ENCODE measurements at places on chromosomes 13 and 19.

- no peak overlapping the region for H3K4me3 ChIP-seq
- no peak overlapping the region for H3K27ac ChIP-seq
- H3K4me1 ChIP-seq = peaks cover 5% of the 10 kb centered on the region
- no peak for DNase-seq
Observed at GRCh38 chr19:28314756-28315155, 898.2 kb downstream of the UQCRFS1 start.

GRCh38 chr13:50989476-50989875 is 79.9 kb downstream of the RNASEH2B start:
- no peak for DNase-seq
- H3K36me3 ChIP-seq = no peaks in the 10 kb centered on the region
- no peak overlapping the region for H3K27ac ChIP-seq
- no peaks in the 10 kb centered on the region for H3K27me3 ChIP-seq

DNA sequence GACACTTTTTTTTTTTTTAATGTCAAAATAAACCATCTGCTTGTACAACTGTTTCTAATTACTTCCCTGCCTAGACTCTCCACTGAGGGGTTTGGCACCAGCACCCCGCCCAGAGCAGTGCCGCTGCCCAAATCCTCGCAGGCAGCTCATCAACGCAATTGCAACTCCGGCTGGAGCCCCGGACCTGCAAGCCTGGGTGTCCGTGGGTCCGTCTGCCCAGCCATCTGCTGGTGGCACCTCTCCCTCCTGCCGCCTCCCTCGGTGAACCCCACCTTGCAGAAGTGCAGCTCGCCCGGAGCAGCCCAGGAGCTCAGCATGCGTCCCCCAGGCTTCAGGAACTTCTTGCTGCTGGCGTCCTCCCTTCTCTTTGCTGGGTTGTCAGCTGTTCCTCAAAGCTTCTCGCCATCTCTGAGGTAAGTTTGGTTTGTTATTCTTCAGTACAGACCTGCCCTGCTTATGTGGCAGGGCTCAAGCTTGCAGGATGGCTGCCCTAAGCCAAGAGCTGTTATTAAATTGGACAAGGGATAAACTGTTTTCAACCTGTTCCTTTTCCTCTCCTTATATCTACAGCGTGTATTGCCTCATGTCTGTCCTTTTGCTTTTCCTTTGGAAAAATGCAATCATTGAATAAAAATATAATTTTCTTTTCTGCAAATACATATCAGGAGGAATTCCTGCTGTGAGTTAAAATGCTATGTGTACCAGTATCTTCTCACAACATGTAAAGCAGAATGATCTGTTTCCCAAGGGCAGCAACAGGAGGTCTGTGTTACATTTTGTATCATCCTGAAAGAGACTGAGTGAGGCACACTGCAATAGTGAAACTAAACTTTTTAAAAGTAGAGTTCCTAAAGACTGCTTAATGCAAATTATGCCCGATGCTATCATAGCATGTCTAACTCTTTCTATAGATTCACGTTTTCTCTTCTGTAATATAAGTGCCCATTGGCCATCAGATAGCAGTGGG is at the start of gene ITGBL1:
Gene ITGBL1 (plus strand): TSS at position 157 of the 967 bp plus-strand sequence. CDS start 159 bp downstream, at position 316.
- no peaks in the 10 kb centered on the region for H3K36me3 ChIP-seq
- peak; percentile 58 for DNase-seq
- no peaks in the 10 kb centered on the region for H3K27me3 ChIP-seq
- H3K27ac ChIP-seq = peak within 1 kb of the TSS; percentile 98

DNA sequence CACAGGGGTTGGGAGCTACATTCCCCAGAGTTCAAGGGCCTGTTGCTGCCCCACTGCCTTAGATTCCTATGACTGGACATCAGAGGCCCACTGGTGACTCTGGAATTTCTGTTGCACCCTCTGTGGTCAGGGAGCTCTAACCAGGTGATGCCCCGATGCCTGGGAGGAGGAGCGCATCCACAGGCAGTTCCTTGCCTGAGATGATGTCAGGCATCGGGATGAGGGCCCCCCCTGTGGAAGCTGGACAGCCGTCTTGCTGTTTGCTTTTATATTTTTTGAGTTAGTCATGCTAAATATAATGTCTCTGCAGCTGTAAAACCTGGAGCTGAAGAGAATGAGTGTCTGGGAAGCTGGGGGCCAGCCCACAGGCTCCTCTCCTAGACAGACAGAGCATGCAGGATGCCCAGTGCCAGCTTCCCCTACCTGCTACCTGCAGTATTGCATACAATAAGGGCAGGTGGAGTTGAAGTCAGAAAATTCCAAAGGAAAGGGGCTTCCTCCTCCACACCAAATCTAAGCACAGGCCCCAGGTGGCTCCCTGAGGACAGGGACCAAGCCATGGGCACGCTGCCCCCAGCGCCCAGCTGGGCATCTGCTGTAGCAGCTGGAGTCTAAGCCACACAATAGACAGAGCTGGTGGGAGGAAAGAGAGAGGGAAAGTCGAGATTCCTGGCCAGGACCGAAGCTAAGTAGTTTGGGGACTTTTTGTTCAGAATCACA is 16.2 kb downstream of the COL4A2 start:
- no peak overlapping the region for H3K4me3 ChIP-seq
- H3K4me1 ChIP-seq = peaks cover 40% of the 10 kb centered on the region
- H3K27ac ChIP-seq = peak overlapping the region; percentile 99
- no peaks in the 10 kb centered on the region for H3K27me3 ChIP-seq

DNA sequence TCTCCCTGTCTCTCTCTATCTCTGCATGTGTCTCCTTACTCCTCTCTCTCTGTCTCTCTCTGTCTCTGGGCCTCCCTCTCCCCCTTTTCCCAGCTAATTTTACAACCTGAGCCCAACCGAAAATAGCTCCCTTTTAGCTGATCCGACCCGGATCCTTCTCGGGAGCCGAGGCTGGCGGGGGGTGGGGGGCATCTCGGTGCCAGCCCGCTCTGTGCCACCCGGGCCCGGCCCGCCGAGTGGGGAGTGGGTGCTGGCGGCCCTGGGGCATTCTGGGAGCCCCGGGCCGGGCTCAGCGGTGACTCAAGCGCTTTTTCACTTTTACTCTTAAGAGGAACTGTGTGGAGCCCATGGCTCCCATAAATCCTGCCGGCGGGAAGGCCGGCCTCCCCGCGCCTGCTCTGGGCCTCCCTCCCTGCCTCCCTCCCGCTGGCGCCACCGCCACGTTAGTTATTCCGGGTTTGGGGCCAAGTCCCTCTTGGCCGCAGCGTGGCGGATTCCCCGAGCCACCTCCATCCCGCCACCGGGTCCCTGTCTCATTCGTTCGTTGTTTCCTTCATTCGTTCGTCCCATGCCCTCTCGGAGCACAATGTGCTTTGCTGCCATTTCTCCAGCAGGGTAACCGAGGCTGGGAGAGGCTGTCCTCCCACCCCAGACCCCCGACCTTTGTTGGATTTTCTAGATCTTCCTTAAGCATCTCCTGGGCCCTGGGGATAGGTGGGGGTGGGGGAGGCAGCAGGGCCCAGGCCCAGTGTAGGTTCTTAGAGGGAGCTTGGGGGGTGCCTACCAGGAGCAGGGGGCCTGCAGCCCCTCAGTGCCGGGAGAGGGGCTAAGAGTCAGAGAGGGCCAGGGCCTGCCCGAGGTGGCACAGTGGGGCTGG is 3.2 kb downstream of the NFIC start:
- peak overlapping the region; percentile 80 for H3K4me3 ChIP-seq
- H3K27me3 ChIP-seq = no peaks in the 10 kb centered on the region
- peaks cover 7% of the 10 kb centered on the region for H3K4me1 ChIP-seq
- no peak for DNase-seq
- peak overlapping the region; percentile 85 for H3K27ac ChIP-seq

- peak; percentile 89 for DNase-seq
- H3K4me1 ChIP-seq = peaks cover 7% of the 10 kb centered on the region
- peak within 1 kb of the TSS; percentile 35 for H3K4me3 ChIP-seq
- no peaks in the 10 kb centered on the region for H3K27me3 ChIP-seq
- peaks cover 9% of the 10 kb centered on the region for H3K36me3 ChIP-seq
Observed at GRCh38 chr19:46413262-46414031, at the start of gene CCDC8. Gene CCDC8 (minus strand): TSS chr19:46413564. CDS start chr19:46412810, 754 bp downstream.

DNA sequence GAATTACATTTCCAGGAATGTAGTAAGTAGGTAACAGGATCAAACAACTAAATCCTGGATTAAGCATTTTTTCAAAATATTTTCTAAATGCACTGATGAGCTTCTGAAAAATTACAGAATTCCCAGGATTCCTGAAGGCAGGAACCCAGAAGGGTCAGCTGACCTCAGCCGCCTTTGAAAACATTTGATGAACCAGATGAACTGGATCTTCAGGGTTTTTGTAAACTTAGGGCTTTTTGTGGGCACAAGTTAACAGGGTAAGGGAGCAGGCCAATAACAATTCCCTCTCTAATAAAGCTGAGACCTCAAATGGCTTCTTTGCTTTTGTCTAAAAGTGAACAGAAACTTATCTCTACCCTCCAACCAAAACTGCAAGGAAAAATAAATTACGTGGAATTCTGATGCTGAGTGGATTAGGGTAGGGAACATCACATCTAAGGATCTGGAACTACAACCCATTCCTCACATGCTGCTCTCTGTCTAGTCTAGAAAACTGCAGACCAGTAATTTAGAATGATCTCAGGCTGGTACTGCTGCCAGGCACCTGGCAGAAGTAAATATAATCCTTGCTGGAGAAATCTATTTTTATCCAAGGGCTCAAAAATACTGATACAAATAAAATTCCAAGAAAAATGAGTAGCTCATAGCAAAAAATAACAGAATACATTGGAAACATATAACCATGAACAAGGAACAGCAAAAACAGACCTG is 48.2 kb upstream of the N4BP2L1 start:
- no peaks in the 10 kb centered on the region for H3K27me3 ChIP-seq
- H3K4me1 ChIP-seq = no peaks in the 10 kb centered on the region
- DNase-seq = no peak
- no peak overlapping the region for H3K4me3 ChIP-seq
- no peak overlapping the region for H3K27ac ChIP-seq
- no peaks in the 10 kb centered on the region for H3K36me3 ChIP-seq

DNA sequence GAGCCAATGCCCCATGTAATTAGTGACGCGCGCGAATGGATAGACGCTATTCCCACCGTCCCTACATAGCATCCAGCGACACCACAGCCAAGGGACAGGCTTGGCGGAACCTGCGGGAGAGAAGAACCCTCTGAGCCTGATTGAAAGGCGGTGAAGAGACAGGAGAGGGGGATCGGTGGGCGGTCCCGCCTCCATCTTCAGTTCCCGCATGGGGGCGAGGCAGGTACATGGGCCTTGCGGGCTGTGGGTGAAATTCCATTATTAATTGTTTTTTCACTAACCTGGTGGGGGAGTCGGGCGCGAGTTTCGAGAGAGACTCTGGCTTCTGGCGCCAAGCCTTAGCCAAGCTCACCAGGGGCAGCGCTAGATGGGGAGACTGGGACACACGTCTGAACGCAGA is 8.4 kb upstream of the TEX101 start:
- no peaks in the 10 kb centered on the region for H3K27me3 ChIP-seq
- no peak overlapping the region for H3K4me3 ChIP-seq
- H3K36me3 ChIP-seq = no peaks in the 10 kb centered on the region
- H3K4me1 ChIP-seq = no peaks in the 10 kb centered on the region

Data from RWPE2 (cell line).